ENCODE measurements at places on chromosomes 6 and 20. TPM values are rescaled to one million over a fixed set of nuclear protein-coding genes. Genes with fewer than 3 reads are reported as not detected.

The SPATA25 gene
- total RNA-seq: 4.1 TPM

DNA sequence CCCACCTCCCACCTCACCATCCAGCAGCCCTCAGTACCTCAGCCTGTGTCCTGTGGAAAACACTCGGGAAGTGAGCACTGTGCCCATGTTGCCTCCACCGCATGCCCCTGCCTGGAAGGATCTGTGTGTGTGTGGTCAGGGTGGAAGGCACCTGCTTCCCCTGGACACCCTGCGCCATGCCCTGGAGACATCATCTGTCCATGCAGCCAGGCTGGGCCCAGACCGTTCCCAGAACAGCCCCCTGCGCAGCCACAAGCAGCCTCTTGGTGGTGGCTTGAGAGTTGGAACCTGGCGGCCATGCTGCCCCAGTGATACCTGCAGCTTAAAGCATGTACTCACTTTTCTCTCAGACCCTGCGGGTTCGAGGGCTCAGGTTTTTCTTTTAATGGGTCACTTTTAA, 34.9 kb upstream of the SLC22A1 start:
- DNase-seq: no peak

The TSBP1 gene
- not detected for total RNA-seq

- DNase-seq: no peak
Observed at GRCh38 chr20:50331469-50332363, 141.1 kb downstream of the CEBPB start.
